ENCODE measurements at places on chromosomes 7 and 10.

DNA sequence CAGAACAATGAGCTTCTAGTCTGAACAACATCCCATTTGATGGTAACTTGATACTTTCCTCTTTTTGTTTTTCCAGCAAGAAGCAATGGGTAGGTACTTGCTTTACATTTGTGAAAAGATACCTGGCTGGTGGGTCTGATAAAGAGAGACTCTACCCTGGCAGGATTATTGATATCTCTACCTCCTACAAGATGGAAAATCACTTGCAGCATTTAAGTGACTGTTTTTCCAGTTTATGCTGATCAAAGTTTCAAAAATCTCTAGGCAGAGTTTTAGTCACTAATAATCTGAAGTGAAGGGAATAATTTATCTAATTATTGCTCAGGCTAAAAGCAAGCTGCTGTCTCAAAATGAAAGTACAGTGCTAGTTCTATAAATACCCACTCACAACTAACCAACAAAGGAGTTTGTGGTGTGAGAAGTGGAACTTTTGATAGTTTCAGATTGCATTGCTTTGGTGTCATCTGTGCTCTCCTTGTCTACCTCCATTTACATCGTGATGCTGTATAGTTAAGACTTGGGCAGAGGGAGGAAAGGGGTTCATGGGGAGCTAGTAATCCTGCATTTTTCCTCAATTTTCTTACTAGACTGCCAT is 86.0 kb upstream of the ANKRD1 start:
- DNase-seq: no peak

GRCh38 chr10:58291538-58292174 is 22.7 kb downstream of the CISD1 start:
- no peak for DNase-seq

- no peak for DNase-seq
These were observed 3.3 kb upstream of the OR2F2 start for GRCh38 chr7:143931739-143932138.

DNA sequence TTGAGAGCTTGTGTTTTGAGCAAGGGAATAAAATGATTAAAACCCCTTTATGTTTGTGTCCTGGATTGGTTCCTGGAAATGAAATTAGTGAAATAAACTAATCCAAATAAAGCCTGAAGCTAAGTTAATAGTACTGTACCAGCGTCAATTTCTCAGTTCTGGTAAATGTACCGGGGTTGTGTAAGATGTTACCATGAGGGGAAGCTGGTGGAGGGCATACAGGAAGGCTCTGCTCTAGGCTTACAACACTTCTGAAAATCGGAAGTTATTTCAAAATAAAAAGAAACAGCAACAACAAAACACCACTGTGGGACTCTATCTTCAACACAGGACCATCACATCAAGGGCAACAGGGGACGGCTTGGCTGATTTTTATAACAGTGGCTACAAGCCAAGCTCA is 257.0 kb downstream of the CREB5 start:
- DNase-seq: no peak

DNA sequence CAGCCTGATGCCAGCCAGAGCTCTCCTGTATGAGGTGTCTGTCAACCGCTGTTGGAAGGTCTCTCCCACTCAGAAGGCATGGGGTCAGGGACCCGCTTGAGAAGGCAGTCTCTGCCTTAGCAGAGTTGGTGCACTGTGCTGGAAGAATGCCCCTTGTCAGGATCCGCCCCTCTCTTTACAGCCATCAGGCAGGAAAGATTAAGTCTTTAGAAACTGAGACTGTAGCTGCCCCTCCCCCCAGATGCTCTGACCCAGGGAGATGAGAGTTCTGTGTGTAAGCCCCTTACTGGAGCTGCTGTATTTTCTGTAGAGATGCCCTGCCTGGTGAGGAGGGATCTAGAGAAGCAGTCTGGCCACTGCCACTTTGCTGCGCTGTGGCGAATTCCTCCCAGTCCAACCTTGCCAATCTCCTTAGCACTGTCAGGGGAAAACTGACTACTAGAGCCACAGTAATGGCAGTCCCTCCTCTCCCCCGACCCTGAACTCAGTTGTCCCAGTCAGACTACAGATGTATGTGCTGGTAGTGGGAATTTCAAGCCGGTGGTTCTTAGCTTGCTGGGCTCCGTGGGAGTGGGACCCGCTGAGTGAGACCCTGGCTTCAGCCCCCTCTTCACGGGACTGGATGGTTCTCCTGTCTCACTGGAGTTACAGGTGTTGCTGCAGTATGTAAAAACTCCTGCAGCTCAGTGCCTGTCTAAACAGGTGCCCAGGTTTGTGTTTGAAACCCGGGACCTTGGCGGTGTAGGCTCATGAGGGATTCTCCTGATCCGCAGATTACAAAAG is 285.5 kb upstream of the ZWINT start:
- peak; percentile 5 for DNase-seq
